Thymus (tissue), 14 donors: ENCODE measurements at places on chromosomes 12 and 14.

DNA sequence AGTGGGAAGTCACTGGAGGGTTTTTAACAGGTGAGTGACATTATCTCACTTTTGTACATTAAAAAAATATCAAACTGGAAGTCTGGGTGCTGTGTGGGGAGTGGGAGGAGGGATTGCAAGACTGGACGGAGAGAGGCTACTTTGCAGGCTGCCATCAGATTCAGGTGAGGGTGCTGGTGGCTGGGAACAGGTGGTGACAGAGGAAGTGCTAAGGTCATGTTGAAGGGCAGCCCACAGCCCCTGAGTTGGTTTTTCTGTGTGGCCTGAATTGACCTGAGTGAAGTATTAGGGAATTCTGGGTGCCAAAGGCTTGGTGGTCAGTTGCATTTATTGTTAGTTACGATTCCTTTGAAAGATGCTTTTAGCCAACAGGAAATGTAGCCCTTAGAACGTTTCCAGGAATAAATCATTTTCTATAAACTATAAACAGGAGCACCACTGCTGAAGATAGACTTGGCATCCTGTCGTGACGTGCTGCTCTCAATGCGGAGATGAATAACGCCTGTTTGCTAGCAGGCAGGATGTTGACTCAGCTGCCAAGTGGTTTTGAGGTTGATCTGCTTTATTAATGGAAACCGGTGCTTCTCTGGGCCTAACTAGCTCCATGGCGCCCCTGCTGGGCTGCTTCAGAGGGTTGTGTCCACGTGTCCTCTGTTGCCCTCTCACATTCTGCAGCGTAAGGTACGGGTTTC, 707.5 kb upstream of the TMEM132C start:
- DNase-seq: no peak

DNA sequence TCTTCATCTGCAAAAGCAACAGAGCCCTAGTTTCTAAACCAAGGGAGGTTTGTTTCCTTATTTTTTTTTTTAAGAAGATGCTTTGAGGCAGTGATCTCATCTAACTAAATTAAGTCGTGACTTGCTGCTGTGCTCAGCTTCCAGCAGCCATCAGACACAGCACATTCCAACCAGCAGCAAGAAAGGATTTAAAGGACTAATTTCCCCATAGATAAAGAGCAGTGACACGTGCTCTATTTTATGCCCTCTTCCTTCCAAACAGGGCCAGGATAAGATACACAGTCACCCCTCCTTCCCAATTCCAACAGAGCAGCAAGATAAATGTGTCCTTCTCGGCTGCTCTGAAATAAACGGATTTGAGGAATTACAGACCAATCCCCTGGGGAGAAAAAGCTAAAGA, 81.7 kb downstream of the PRKAB1 start:
- no peak for DNase-seq

DNA sequence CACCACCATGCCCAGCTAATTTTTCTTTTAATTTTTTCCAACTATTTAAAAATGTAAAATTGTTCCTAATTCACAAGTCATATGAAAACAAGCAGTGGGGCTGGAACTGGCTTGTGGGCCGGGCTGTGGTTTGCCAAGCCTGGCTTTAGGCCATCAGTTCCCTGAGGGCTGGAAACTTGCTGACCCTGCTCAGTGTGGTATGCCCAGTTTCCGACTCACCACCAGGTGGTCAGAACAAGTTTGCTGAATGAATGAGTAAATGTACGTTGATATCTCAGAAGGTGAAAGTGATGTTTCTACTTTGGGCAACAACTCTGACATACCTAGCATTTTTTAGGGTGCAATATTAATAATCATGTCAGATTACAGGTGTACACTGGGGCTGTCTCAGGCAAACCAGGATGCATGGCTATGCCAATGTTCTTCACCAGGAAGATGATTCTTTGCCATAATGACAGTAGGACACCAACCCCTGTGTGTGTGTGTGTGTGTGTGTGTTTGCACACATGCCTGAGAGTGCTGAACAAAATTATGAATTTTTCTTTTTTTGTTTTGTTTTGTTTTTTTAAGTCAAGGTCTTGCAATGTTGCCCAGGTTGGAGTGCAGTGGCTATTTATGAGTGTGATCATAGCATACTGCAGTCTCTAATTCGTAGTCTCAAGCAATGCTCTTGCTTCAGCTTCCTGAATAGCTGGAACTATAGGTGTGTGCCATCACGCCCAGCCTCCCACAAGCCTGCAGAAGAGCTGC, 106.1 kb downstream of the PTPN11 start:
- no peak for DNase-seq

DNA sequence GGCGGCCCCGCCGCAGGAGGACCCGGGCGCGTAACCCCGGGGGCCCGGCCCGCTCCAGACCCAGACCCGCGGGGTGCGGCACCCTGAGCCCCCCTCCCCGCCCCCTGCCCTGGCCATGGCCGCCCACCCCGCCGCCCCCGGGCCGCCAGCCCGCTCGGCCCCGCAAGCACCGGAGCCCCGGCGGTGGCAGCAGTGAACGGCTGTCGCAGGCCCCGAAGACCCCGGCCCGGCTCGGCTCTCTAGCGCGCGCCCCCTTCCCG, 221 bp downstream of the MARCHF9 start:
- no peak for DNase-seq

DNA sequence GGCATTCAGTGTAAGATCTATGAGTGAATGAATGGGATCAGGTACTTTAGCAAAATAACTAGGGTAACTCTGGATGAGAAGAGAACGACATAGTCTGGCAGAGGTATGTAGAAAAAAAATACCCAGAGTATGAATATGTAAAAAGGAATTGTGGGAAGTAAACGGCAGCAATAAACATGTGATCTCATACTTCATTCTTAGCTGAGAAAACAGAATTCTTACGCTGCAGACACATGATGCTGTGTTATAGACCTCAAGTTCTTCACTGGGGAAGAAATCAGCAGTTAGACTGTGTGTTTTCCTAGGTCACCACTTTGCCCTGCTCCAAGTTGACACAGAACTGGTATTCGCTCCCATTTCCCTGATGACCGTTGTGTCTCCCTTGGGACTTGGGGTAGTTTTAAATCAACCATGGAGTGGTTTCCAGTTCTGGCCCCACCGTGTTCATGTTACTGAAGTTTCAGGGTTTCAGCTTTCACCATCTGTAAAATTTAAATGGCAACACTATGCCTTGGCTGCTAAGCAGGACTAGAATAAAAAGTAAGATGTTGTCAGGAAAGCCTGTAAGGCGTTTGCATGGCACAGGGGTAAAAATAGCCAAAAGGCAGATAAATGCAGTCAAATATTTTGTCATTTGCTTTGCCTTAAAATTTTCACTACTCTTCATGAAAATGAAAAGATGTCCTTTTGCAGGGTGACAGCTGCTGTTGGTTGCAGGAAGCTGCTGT, 223.7 kb downstream of the PELI2 start:
- no peak for DNase-seq

DNA sequence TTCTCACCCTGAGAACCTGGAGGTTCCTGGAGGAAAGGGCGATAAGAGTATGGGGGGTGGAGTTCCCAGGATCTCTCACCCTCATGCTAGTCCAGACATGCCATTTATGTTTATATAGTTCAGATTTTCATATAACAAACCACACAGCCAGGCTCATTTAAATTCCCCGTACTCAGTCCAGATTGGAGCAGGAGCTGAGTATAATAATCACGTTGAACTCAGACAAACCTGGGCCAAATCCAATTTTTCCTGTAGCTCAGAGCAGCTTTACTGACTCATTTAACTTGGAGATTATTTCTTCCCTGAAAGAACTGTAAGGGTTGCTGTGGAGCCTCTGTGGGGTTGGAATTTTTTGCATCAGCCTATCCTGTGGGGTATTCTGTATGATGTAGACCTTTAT, 660.8 kb downstream of the TMEM121 start:
- DNase-seq: no peak

- no peak for DNase-seq
These were observed 117.7 kb downstream of the ADCK1 start for GRCh38 chr14:77917491-77918201.

- no peak for DNase-seq
These were observed 127.1 kb downstream of the TMEM30B start for GRCh38 chr14:61153914-61154545.

DNA sequence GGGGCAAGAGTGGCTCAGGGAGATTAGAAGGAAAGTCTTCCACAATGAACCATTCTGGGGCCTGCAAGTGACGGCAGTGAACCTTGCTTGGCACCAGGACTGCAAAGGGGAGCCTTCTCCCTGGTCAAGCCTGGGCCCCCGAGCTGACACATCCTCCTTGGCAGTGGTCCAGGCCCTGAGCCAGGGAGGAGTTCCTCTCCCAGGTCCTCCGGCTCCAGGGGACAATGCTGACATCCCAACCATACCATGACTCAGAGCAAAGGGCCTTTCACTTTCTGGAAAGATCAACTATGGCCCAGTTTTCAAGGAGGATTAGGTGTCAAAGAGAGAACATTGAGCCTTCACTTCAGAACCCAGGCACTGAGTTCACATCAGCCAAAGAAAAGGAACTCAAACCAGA, 756.5 kb upstream of the TBX3 start:
- DNase-seq: no peak

GRCh38 chr14:57485635-57486034, 8.0 kb downstream of the CCDC198 start:
- no peak for DNase-seq

DNA sequence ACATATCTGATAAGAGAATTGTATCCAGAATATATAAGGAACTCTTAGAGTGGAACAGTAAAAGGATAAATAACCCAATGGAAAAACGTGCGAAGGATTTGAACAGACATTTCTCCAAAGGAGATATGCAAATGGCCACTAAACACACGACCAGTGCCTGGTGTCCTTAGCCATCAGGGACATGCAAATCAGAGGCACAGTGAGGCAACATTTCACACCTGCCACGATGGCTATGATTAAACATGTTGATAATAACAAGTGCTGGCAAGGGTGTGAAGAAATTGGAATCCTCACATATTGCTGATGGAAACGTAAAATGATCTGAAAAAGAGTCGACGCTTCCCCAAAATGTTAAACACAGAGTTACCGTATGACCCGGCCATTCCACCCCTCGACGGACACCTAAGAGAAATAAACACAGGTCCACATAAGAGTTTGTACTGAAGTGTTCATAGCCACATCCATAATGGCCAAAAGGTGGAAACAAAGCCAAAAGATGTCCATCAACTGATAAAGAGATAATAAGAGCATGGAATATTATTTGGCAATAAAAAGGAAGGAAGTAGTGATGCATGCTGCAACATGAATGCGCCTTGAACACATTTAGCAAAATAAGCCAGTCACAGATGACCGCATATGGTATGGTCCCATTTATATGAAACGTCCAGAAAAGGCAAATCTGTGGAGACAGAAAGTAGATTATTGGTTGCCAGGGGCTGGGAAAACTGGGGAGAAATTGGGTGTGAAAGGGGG, 6.3 kb upstream of the TMEM121 start:
- no peak for DNase-seq

DNA sequence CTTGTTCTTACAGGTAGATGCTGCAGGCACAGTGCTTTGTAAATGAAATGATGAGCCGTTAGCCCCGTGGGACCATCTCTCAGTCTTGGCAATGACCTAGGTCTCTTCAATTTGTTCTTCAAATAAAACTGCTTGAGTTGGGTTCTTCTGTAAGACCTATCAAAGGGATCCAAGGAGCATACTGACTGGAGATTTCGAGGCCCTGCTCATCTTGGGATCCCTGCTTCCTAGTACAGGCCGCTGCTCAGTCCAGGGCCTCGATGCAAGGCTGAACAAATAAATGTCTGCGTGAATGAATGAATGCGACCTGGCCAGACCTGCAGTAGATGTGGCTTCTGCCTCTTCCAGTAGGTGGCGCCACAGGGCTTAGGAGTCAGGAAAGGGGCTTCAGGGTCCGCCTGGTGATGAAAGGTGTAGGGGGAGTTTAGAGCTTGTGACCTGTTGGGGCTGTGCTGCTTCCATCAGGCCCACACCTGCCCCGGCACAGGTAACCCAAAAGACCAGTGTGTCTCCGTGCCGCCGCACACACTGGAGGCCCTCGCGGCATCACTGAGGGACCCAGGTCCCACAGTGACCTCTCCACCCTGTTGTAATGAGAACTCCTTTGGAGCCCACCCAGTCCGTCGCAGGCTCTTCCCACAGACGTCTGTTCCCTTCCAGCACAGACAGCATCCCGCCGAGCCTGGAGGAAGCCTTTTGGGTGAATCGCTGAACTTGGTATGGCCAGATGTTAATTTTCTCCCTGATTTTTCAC, 4.4 kb downstream of the CACNA1C start:
- DNase-seq: peak; percentile 28

- DNase-seq: no peak
These were observed 85.0 kb downstream of the PIWIL1 start for GRCh38 chr12:130422676-130423075.

GRCh38 chr12:128938886-128939285, 85.6 kb downstream of the GLT1D1 start:
- no peak for DNase-seq

DNA sequence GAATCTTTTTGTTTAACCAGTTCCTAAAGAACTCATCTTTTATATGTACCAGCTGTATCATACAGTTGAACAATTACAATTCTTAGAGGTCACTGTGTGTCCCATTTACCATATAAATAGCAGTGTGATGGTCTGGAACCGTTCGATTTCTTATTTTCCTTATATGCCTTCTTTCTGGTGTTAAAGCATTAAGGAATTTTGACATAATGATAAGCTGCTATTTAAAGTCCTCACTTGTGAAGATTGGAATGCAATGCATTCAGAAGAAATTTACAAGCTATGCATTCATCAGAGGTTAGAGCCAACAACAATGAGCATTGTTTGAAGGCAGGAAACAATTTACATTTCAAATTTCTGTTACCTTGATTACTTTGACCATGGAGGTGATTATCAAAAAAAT, 80.0 kb upstream of the PRICKLE1 start:
- no peak for DNase-seq

- DNase-seq: no peak
These were observed 214.7 kb upstream of the FLRT2 start for GRCh38 chr14:85315290-85315689.

- no peak for DNase-seq
These were observed 207.1 kb downstream of the GALC start for GRCh38 chr14:87785897-87786296.

DNA sequence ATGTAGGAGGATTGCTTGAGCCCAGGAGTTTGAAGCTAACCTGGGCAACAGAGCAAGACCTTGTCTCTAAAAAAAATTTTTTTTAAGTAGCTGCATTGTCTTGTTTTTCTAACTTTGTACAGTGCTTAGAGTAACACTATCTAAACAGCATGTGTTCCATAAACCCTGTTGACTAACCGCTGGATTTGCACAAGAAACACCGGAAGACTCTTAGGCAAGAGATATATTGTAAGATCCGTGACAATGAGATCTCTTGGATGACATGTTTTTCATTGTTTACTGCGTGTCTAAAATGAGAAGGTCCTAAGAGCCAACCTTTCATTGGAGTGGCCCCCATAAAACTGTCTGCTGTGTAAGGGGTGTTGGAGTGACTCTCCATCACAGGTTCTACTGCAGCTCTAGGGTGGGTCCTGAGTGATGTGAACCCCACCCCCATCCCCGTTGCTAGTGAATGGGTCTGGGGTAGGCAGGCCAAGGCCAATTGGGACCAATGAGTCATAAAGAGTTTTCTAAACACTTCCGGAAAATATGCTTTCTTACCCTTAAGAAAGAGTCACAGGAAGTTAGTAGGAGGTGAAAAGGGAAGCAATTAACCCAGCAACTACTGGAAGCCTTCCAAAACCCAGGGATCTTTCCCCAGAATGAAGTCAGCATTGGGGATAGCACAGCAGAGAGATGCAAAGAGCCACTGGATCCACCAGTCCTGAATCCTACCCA, 24.3 kb upstream of the PCNX1 start:
- DNase-seq: no peak
